ENCODE measurements at places on chromosomes 1 and 21.

- DNase-seq = no peak
These were observed 764.6 kb downstream of the LTN1 start for GRCh38 chr21:28227881-28228635.

DNA sequence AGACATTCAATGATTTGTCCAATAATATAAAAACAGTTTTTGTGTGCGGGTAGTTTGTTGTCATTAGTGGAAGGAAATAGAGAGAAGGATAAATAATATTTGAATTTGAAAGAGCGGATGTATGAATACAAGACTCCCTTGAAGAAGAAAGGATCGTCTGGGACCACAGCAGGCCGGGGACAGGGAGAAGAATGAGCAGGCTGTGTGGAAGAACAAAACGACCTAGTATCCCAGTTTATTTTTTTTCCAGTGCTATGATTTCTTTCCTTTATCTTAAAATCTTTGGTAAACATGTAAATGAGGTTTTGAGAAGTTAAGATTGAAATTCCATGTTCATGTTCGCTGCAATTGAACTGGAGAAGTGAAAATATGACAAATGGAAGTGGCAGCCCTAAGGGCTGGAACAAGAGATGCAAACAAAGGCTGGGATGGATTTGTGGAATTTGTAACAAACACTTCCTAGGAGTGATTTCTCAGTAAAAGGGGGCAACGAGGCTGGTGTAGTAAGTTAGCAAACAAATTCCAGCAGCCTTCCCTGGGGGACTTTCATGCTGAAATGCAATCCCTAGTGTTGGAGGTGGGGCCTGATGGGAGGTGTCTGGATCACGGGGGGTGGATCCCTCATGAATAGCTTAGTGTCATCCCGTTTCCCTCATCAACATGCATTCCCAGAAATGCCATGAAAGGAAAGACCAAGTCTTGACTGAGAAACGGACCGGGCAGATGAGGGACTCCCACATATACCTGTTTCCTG lies 10.2 kb upstream of the IFI16 start:
- no peak for DNase-seq

- DNase-seq = no peak
These were observed 51.5 kb upstream of the PTCH2 start for GRCh38 chr1:44894591-44894990.

DNA sequence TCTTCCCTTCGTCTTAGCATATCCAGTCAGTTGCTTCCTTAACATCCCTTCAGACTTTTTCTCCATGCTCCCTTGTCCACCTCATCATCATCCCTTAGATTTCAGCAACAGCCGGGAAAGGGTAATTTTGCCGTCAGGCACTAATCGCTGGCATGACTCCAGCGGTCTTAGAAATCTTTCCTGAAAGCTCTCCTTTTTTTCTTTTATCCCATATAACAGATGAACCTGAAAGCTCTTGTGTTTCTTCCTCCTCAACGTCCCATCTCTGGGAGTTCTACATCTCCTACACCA lies 10.4 kb upstream of the BOLA1 start:
- DNase-seq = no peak

DNA sequence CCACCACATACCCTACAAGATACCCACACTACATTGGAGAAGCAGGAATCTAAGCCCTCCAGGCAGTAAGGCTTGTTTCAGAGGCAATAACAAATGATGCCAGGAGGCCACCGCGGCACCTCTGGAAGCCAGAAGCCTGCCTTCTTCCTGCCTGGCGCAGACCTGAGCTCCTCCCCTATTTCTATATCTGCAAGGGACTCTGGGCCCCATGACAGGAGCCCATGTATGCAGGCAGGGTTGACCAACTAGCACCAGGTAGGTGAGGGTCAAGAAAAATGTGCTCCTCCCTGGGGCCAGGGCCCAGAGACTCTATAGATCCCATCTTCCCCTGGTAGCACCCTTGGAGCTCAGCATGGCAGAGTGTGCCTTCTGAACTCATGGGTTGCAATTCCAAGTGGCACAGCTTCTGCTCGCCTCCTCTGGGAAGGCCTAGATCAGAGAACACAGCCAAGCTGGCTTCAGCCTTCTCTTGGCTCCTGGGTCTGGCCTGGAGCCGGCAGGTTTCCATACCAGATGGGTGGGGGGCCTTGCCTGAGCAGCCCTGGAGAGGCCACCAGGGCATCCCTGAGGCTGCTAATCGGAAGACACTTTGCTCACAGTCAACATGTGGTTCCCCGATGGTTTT lies 85.1 kb downstream of the STUM start:
- no peak for DNase-seq

GRCh38 chr21:41712730-41713129 lies 54.1 kb downstream of the RIPK4 start:
- DNase-seq = no peak

GRCh38 chr1:183993132-183993531 lies 44.4 kb downstream of the COLGALT2 start:
- DNase-seq = no peak

GRCh38 chr1:29551123-29551936 lies 315.0 kb downstream of the PTPRU start:
- DNase-seq = no peak

- no peak for DNase-seq
These were observed 27.9 kb downstream of the MYOM3 start for GRCh38 chr1:24084050-24084449.

- no peak for DNase-seq
These were observed 1.4 kb upstream of the CFH start for GRCh38 chr1:196650403-196650802.

- peak; percentile 58 for DNase-seq
These were observed 50.8 kb downstream of the TOMM20 start for GRCh38 chr1:235077571-235078479.

DNA sequence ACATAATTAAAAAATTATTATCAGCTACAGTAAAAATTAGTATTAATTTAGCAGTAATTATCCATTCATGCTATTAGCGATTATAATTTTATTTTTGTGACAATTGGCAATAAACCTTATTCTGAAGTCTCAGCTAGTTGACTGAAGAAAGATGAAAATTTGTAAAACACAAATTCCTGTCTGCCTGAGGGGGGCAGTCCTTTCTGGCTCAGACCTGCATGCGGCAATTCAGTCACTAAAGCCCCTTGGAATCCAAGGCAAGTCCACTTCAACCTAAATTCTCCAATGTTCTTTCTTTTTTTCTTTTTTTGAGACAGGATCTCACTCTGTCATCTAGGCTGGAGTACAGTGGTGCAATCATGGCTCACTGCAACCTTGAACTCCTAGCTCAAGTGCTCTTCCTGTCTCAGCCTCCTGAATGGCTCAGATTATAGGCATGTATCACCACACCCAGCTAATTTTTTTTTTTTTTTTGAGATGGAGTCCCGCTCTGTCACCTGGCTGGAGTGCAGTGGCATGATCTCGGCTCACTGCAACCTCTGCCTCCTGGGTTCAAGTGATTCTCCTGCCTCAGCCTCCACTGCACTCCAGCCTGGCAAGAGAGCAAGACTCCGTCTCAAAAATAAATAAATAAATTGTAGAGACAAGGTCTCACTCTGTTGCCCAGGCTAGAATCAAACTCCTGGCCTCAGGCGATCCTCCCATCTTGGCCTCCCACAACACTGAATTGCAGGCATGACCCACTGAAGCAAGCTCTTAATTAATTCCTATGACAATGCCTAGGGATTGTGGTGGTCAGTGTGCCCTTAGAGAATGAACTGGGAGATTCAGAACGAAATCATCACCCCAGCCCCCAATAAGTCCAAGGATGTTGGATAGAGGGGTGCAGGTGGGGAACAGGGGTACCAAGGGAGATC lies 24.2 kb upstream of the ITPKB start:
- no peak for DNase-seq

DNA sequence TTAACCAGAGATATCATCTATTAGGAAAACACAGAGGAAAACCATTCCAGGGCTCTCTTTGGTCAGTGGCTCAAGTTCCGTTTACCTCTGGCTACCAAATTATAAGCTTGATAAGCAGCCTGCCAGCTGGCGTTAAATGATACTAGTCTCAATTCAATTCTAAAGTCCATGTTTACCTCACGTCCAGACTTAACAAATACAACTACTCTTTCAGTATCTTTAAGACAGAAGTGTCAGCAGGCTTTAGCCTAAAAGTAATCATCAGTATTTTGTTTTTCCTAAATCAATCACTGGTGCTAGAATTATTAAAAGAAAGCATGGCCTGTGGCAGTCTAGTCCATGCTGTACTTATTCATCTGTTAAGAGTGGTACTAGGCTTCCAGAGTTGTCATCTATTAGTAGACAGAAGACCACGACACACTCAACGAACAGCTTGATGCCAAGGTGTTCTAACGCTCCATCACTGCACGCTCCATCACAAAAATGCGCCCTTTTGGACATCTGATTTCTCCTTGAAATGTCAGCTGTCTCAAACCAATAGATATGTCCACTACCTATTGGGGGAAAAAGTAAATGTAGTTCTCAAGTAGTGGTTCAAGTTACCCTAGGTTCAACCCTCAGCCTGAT lies 1.5 kb downstream of the IVNS1ABP start:
- peak; percentile 32 for DNase-seq

GRCh38 chr1:212431644-212432043 lies 1.1 kb upstream of the NENF start:
- DNase-seq = no peak

GRCh38 chr1:156748670-156749418 lies 2.6 kb downstream of the HDGF start:
- peak; percentile 46 for DNase-seq

GRCh38 chr1:86380257-86380861 lies 15.8 kb downstream of the ODF2L start:
- DNase-seq = no peak

DNA sequence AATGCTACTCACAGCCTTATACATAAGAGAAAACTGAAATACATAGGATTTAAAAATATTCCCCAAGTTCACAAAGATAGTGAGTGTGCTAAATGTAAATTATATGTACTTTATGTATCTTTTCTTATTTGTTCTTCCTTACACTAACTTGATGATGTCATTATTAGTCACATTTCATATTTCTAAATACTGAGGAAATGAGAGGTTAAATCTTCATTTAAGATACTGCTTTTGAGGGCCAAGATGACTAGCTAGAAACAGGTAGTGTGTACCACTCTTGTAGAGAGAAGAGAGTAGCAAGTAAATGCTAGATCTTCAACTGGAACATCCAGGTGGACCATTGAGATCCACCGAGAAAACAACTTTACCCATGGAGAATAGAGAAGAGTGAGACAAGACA lies 29.8 kb downstream of the PYHIN1 start:
- DNase-seq = no peak

- DNase-seq = no peak
These were observed 183.0 kb downstream of the PDE4B start for GRCh38 chr1:65975708-65976107.

DNA sequence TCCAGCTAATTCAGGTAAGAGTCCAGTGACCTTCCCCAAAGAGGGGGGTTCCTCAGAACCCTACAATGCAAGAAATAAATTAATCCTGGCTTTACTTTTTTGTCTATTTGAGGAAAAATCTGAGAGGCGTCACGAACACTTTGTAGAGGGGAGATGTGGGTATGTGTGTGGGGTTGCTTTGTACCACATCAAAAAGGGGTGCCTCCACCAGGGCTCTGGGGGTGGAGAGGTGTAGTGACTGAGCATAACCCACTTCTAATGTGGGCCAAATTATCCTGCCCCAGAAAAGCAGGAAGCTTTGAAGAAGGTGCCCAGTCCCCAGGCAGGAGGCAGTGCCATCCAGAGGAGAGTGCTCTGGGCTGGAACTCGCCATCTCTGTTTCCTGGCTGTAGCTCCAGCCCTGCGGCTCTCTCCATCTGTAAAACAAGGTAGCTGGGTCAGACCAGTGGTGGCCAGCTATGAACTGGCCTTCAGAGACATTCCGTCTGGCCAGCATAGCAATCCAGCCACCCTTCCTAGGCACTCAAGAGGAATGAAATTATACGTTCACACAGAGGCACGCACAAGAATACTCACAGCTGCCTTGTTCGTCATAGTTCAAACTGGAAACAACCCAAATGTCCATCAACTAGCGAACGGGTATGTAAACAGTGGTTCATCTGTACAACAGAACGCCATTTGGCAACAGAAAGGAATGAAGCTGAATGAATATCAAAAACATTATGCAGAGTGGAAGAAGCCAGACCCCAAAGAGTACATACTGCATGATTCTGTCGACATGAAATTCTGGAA lies 45.4 kb upstream of the TNFRSF1B start:
- DNase-seq = no peak

GRCh38 chr1:82185084-82185483 lies 384.4 kb downstream of the ADGRL2 start:
- DNase-seq = no peak

DNA sequence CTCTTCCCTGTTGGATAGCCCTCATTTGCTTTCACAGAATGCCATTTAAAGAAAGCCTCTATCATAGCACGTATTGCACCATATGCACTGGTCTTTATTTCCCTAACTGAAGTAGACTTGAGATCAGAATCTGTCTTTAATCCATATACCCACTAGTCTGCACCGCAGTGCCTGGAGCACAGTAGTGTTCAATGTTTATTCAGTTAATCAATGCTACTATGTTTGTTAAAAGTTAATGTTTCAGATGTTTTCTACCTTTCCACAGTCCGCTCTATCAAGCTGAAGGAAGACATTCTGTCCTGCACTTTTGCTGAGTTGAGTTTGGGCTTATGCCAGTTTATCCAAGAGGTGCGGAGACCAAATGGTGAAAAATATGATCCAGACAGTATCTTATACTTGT lies 139.2 kb downstream of the ZMYM4 start:
- no peak for DNase-seq

GRCh38 chr1:156858959-156859522 lies at the start of gene INSRR:
INSRR (minus strand) TSS chr1:156859117; CDS start chr1:156858621, 496 bp downstream.
- DNase-seq = no peak

DNA sequence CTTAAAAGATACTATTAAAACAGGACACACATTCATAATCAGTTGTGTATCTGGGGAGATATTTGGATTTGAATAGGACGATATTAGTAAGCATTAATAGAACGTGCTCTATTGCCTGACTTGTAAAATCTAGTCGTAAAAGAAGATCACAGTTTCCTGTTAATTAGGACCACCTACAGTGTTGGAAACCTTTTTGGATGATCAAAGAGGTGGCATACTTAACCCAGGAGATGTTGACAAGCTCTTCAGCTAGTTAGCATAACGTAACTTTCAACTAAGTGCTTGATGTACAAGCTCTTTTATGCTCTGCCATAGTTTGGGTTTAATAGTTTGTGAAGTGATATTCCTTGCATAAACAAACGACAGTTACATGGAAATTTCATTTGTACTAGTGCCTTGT lies 293.3 kb upstream of the NR5A2 start:
- no peak for DNase-seq

DNA sequence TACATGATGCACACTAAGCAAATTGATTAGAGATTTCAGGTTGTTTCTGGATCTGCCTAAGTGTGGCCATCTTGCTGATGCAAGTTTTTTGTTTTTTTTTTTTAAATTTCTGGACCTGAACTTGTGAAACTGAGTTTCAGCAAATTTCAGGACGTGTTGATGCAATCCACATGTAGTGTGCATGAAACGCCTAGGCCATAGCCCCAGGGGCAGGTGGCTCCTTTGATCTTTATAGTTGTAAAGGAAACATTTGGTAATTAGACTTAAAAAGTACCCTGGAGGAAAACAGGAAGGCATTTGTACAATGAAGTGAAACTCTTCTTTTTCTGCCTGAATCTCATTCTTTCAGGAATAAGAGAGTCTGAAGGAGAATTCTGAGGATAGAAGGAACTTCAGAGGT lies 162.2 kb upstream of the LHX8 start:
- DNase-seq = no peak

GRCh38 chr1:53107570-53108322 lies 34.7 kb downstream of the SLC1A7 start:
- no peak for DNase-seq

GRCh38 chr1:25048728-25049127 lies 118.7 kb upstream of the RUNX3 start:
- DNase-seq = no peak

- DNase-seq = no peak
These were observed 118.9 kb downstream of the OSBPL9 start for GRCh38 chr1:51735746-51736254.

Data from CD4-positive, alpha-beta T cell treated with Interleukin-1 beta for 1 hour (primary cell).